ENCODE measurements at places on chromosomes 6 and 20. TPM values are rescaled to one million over a fixed set of nuclear protein-coding genes. Genes with fewer than 3 reads are reported as not detected.

- no peak for DNase-seq
These were observed 121.8 kb downstream of the HAO1 start for GRCh38 chr20:7818477-7818876.

DNA sequence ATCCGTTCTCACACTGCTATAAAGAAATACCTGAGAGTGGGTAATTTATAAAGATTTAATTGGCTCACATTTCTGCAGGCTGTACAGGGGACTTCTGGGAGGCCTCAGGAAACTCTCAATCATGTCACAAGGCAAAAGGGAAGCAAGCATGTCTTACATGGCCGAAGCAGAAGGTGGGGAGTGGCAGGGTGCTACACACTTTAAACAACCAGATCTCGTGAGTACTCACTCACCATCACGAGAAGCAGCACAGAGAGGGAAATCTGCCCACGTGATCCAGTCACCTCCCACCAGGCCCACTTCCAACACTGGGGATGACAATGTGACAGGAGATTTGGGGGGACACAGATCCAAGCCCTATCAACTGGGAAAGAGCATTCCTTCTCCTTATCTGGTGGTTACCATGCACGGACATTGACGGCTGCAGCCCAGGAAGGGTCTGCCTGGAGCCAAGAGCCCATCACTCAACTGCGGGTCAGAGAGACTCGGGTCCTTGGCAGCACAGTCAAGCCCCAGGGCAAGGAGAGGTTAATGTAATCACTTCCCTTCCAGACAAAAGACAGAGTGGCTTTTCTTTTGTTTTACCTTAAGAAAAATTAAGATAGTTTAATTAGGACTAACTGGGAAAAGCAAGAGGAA, 112.3 kb upstream of the CST7 start:
- DNase-seq = no peak

DNA sequence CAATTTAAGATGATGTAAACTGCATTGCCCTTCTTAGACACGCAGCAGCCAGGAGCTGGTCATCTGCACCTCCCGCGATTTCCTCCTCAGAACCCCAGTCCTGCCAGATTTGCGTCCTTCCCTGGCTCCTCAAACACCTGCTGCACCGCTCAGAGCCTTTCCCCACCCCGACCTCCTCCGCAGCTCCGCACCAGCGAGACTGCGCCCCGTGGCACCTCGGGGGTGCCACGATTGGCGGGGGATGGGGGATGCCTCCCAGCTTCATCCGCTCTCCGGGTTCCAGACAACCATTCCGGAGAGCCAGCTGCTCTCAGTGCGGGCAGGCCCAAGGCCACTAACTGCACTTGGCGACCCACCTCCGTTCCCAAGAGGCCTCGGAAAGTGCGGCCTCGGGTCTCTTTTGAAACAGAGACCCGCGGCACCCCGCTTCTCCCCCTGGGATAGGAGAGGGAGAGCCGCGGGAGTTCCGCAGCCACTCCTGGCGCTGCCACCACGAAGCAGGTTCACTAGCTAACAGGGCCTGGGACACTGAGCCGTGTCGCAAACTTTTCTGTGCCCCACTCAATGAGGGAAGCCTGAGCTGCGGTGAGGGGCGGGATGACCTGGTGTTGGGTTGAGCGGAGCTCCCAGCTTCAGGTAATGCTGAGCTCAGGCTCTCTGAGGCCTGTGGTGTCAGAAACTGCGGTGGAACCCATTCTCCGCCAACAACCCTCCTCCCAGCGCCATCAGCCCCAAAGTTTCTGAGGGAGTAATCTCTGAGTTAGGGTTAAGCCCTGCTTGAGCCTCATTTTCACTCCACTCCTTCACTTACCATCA, 7.3 kb upstream of the TFAP2A start:
- no peak for DNase-seq

- no peak for DNase-seq
These were observed 42.4 kb upstream of the TMX4 start for GRCh38 chr20:8061861-8062518.

DNA sequence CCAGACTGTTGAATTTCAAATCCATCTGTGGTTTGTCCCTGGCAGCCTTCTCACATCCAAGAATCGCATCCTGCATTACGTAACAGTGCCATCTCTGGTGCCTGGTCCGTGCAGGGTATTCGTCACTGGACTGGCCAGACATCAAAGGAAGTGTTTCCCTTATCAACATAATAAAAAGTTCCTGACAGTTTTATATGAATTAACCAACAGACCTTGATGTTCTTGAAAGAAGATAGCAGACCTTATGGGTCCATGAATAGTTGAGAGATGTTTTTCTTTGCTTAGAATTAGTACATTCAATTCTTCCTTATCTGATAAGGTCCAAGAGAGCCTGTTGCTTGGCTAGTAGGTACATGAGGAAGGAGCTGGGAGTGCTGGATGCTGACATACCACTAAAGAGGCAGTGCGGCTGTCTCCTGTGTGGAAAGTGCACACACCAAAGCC, 77.6 kb downstream of the PHACTR2 start:
- DNase-seq = no peak

DNA sequence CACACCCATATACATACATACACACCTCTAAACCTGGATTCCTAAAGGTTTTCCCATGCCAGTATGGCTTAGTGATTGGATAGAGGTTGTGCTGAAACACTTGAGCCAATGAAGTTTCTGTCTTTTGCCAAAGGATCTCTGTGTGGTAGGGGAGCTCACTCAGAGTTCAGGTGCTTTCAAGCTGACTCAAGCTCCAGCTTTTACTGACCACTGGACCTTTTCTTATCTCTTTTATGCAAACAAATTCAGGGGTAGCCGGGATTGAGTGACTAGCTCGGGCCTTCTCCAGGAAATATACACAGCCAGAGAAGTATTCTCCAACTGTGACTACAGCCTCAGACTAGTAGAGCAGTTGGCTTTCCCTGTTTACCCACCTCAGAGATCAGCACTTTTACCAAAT, 21.5 kb upstream of the DSE start:
- no peak for DNase-seq

DNA sequence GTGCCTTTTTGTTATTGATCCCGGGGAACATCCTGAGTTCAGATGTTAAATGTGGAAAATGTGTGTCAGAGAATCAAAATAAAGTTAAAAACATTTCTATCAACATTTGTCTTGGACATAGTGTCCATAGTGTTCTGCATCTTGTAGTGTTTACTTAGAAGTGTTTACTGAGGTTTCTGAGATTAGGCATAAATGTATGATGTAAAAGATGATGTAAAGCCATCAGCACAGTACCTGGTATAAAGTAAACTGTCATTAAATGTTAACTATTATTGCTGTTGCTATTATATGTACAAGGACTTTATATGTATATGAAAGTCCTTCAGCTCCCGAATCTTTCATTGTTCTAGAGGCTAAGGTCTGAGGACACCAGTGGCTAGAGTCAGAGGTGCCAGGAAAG, 28.2 kb upstream of the VEGFA start:
- DNase-seq = no peak

GRCh38 chr20:47075263-47075662, 180.6 kb downstream of the EYA2 start:
- no peak for DNase-seq

- no peak for DNase-seq
These were observed 11.7 kb downstream of the BPIFB4 start for GRCh38 chr20:33091147-33091546.

GRCh38 chr20:63520934-63521601, 503 bp downstream of the PPDPF start:
- DNase-seq = peak; percentile 72

DNA sequence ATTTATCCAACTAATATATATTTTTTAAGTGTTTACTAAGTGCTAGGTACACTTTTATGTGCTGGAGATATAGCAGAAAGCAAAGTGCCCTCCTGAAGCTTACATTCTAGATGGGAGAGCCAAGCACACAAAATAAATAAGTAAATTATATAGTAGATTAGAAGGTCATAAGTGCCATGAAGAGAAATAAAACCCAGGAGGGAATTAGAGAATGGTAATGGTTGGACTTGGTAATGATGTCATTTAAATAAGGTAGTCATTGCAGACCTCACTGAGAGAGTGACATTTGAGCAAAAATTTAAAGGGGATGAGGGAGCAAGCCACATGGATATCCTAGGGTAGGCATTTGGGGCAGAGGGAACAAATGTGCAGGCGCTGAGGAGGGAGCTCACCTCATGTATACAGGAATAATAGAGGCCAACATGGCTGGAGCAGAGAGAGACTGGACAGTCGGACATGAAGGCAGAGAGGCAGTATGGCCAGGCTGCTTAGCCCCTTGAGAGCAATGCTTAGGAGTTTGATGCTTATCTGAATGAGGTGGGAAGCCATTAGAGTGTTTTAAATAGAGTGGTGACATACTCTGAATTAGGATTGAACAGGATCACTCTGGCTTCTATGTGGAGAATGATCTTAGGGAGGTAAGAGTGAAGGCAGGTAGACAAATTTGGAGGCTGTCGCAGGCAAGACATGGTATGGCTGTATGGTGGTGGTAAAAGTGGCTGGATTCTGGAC, 14.1 kb downstream of the DSE start:
- DNase-seq = no peak

DNA sequence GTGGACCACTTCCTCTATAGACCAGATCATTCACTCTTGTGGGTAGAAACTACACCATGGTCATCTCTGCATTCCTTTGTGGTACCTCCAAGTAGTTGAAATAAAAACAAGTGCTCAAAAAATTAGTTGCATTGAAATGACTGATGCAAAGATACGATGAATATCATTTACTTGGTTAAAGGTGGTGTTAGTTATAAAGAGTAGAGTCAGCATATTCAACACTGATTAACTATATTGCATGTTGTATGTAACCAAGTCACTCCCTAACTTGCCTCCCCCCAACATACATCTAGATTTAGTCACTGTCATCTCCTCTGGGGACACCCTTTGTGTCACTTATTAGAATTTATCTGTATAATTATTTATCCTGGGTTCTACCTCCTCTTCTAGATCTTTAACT, 77.7 kb downstream of the SHLD1 start:
- DNase-seq = no peak

- no peak for DNase-seq
These were observed 16.8 kb upstream of the CCN5 start for GRCh38 chr20:44698351-44698750.

- no peak for DNase-seq
These were observed 27.7 kb downstream of the AKIRIN2 start for GRCh38 chr6:87674290-87674689.

DNA sequence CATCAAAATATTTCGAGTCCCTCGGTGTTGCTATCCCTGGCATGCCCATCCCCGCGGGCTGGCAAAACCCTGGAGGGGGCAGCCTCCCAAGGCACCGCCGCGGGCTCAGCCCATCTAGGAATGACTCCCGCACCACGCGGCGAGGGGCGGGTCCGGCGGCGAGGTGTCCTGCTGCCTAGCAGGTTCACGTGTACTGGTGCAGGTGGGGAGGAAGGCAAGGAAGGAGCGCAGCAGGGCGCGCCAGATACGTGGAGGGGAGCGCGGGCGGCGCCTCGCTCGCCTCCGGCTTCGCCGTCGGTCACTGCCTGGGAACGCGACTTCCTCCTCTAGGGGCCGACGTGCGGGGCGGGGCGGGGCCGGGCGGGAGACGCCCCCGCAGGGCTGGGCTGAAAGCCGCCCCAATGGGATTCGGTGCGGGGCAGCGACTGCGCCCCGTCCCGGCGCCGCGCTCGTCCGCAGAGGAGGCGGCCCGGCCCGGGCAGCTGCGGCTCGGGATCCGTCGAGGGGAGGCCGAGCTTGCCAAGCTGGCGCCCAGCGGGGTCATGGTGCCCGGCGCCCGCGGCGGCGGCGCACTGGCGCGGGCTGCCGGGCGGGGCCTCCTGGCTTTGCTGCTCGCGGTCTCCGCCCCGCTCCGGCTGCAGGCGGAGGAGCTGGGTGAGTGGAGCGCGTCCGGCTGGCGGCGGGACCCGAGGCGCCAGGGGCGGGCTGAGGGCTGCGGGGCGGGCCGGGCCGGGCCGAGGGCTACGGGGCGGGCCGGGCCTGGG, at the start of gene DCBLD1:
Gene DCBLD1 (plus strand): TSS at position 435 of the 764 bp plus-strand sequence. CDS start 108 bp downstream, at position 543.
- DNase-seq = peak; percentile 54

GRCh38 chr6:158205169-158205944, 37.2 kb downstream of the GTF2H5 start:
- no peak for DNase-seq

DNA sequence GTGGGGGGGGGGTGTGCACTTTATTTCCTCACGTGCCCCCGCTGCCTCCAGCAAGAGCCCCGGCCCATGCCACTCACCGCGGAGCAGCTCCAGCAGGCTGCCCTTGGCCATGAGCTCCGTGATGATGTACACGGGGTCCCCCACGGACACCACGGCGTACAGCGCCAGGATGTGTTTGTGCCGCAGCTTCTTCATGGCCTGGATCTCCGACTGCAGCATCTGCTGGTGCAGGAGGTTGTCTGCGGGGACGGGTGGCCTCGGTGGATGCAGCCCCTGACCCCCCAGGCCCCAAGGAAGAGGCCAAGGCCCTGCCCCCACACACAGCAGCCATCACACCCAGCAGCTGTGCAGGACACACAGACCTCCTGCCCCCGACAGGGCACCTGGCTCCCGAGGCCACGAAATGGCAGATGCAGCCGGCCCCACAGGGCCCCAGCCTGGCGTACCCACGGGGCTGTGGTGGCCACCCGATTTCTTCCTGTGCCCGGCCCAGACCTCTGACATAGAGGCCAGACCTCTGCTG, 4.7 kb downstream of the PTK6 start:
- DNase-seq = no peak

GRCh38 chr6:166624275-166624674, 2.8 kb downstream of the RPS6KA2 start:
- DNase-seq = no peak

DNA sequence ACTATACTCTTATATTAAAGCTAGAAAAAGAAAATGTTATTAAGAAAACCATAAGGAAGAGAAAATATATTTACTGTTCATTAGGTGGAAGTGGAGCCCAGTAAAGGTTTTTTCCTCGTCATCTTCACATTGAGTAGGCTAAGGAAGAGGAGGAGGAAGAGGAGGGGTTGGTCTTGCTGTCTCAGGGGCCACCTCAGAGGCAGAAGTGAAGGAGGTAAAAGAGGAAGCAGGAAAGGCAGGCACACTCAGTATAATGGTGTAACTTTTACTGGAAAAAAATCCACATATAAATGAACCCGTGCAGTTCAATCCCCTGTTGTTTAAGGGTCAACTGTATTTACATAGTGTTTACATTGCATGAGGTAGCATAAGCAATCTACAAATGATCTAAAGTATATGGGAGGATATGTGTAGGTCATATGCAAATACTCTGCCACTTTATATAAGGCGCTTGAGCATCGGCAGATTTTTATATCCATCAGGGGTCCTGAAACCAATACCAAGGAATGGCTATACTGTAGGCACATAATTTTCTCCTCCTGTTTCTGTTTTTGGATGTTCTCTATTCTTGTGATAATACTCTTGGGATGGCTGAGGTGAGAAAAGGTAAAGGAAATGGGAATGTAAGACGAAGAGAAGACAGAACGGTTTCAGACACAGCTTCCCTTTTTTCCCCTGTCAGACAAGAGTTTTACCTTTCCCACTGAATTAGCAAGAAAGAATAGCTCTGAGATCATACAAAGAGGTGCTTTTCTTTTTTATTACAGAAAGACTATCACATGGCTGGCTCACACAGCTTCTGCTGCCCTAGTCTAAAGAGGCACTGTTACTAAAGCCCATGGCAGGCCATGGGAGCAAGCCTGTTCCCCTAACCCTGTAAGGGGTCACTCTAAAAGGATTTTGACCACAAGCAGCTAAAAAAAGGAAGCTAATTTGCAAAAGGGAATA, 59.9 kb downstream of the NUDT3 start:
- DNase-seq = no peak

The CMTR1 gene
- total RNA-seq = 38.0 TPM

The C6orf163 gene
- total RNA-seq = 12.3 TPM

The DSTN gene
- total RNA-seq = 116 TPM

The OR12D3 gene
- not detected for total RNA-seq

The EZR gene
- total RNA-seq = 47.4 TPM

The TFAP2D gene
- not detected for total RNA-seq

The CAP2 gene
- total RNA-seq = 13.8 TPM

The SYCP2 gene
- total RNA-seq = 4.2 TPM

The MLN gene
- total RNA-seq = not detected

The MEP1A gene
- 0.09 TPM for total RNA-seq

The LGSN gene
- not detected for total RNA-seq
